Caudate nucleus (tissue), 63 donors: ENCODE measurements at places on chromosomes 3 and 15.

GRCh38 chr3:112101916-112102315, 15.7 kb downstream of the C3orf52 start:
- no peak for DNase-seq

- DNase-seq: no peak
Measured at GRCh38 chr3:68666429-68667136, 265.8 kb downstream of the TAFA4 start.

- no peak for DNase-seq
Measured at GRCh38 chr15:58161436-58161930, 23.3 kb downstream of the AQP9 start.

GRCh38 chr3:59510576-59510975, 460.8 kb upstream of the CFAP20DC start:
- DNase-seq: no peak

GRCh38 chr15:60044636-60045270, 40.6 kb downstream of the FOXB1 start:
- no peak for DNase-seq
